ENCODE measurements at places on chromosomes 12 and 14.

DNA sequence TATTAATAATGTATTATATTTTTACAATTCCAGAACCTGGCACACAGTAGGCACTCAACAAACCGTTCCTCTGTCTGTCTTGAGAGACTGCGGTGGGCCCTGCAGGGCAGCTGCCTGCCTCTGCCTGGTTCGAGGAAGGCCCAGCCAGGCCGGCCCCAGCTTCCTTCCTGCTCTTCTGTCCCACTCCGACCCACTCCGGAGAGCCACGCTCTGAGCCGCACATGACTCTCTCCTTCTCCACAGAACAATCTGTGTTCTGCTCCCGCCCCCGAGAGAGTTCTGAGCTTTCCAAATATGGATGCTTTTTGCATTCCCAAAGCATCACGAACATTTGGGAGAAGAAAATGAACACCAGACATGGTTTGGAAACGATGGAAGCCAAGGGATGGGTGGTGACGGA is 57.3 kb downstream of the TTC7B start:
- no peak for DNase-seq

GRCh38 chr12:47863467-47863866 is 41.3 kb downstream of the VDR start:
- no peak for DNase-seq

- DNase-seq, result no peak
Measured at GRCh38 chr14:90087433-90087832, 25.6 kb downstream of the KCNK13 start.

GRCh38 chr12:114933428-114934160 is 249.6 kb upstream of the TBX3 start:
- DNase-seq, result peak; percentile 59

DNA sequence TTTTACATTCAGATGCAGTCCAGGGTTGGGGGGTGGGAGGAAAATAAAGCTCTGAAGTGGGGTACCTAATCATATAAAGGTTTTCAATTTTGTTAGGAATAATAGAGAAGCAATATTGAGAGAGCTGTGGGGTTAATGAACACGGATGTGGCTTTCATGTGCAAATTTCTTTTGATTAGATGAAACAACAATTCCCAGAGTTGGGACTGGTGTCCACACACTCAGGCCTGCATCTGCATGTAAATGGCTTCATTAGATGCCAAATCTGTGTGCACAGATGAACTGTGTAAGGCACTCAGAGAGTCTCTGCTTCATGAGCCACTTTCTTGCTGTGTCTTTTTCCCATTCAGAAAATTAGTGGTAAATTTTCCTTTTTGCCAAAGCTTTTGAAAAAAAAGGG is 377.1 kb upstream of the NOVA1 start:
- DNase-seq, result no peak

- DNase-seq, result no peak
Measured at GRCh38 chr12:3157581-3158323, 80.6 kb downstream of the TSPAN9 start.

DNA sequence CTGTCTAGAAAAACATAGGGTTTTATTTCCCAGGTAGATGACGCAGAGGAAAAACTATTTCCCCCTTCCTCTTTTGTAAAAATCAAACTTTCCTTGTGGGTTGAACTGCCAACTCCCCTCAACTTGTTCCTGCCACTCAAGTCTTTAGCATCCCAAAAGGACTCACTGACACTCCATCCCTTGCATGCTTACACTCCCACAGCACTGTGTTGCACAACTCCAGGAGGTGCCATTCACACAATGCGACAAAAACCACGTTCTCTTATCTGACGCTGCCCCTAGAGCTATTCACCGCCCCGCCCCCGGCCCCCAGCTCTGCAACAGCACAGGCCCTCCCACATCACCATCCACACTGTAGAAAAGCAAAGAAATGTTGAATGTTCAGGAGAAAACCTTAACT is 16.9 kb upstream of the STON2 start:
- DNase-seq, result no peak

DNA sequence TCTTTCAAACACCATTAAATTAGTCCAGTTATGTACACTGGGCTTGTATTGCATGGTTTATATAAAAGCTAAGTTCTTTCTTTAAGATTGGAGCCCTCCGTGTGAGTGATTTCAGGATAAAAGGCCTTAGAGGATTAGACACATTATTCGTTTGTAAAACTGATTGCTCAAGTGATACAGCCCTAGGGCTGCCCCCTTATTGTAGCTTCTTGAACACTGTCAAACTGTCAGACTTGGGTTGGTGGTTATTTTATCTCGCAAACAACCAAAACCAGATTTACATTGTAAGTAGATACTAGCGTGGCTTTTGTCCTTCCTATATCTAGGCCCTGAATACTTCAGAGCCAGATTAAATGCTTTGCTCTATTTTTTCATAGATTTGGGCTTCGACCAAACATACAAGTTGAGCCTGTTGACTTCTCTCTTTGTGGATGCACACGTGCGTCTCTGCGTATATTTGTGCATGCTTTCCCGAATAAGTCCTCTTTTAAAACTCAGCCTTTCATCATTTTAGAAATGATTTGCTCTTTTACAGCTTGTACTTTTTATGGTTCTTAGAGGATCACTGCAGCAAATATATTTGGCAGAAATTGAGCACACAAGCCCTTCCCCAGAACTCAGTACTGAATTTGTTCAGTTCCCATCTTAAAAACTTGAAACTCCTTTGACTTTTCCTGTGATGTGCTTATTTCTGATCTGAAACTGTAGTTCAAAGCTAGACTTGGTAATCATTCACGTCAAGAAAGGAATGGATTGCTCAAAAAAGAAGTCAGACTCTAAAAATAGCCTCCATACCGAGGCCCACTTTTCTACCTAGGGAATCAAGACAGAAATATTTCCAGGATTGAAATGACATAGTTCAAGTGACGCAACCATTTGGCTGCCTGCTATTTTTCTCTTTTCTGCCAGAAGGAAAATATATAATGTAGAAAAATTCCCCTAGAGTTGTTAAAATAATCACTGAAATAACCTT is 129.5 kb downstream of the ETV6 start:
- DNase-seq, result no peak

- no peak for DNase-seq
Measured at GRCh38 chr14:51209457-51209856, 30.6 kb upstream of the TMX1 start.

- no peak for DNase-seq
Measured at GRCh38 chr14:96162265-96162664, 42.4 kb upstream of the BDKRB2 start.

DNA sequence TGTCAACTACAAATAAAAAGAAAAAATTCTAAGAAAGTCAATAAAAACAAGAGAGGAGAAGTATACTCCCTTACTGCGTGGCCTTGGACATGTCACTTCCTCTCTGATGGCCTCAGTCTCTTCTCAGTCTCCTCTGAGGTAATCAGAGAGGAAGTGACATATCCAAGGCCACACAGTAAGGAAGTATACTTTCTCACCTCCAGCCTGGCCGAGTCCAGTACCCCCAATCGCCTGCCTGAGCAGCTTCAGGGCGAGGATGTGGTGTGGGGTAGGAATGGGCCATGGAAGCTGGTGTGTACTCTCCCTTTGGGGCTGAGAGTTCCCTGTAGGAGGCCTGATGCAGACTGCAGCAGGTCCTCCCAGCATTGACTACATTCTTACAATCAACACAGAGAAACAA is 15.8 kb downstream of the VDR start:
- DNase-seq, result no peak

DNA sequence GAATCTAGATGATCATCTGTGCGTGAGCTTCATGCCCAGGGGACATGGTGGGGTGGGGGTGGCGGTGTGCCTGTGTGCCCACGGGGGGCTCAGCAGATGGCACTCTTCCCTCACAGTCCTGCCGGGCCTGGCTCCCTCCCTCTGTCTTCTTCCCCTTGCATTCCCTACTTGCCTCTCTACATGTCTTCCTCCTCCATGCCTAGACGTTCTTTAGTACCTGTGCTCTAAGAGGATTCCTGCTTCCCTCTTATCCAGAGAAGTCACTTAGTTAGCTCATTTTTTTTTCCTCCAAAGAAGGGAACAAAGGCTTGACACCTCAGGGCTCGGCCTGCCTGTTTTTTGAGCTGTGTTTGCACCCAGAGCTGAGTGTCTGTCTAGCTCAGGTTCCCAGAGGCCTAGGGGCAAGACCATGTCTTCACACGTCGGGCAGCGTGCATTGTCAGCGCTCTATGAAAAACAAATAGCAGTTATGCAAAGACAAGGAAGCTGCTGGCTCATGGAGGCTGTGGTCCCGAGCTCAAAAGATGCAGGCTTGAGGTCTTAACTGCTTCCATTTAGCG is 48.8 kb downstream of the NINJ2 start:
- no peak for DNase-seq

DNA sequence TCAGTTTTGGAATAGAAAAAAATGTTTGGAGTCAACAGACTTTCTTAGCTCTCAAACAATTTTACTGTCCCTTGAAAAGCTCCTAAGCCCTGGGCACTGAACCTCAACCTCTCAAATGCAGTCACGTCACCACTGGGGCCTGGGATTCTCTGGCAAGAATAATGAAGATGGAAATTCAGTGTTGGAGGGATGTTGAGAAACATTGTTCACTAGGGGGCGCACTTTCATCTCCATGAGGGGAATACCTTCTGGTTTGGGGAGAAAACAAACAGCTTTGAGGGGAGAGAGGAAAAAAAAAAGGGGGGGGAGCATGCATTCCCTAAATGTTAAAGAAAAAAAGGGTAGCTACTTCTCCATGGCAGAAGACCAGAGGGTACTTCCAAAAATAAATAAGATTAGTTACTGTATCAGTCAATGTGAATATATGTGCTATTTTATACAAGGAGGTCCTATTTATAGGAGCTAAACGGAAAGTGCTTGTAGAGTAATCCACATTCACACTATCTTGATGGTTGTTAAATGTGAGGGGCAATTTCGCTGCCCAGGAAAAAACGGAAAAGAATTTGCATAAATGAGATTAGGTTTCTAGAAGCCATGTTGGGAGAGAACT is 5.8 kb upstream of the TBPL2 start:
- peak; percentile 45 for DNase-seq

- DNase-seq, result no peak
Measured at GRCh38 chr12:80262771-80263170, 163.4 kb downstream of the OTOGL start.
